CD4-positive, alpha-beta memory T cell (primary cell): ENCODE measurements at places on chromosomes 11 and 22. TPM values are rescaled to one million over a fixed set of nuclear protein-coding genes. Genes with fewer than 3 reads are reported as not detected.

DNA sequence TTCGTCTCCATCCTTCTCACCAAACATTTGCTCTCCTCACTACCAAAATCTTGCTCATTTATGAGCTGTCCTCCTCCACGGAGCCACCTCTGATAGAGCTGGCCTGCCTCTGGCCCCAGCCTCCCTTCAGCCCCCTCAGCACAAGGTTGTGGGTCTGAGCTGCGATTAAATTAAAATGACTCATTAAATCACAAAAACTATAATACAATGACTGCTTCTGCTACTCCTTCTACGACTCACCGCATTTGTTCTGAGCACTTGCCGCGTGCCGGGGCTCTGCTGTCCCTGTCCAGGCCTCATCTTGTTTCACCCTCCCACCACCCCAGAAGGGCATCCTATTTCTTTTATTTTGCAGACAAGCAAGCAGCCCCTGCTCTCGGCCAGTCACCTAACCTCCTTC is 49.2 kb upstream of the TIMP3 start:
- DNase-seq, result no peak

F2 gene
- not detected for total RNA-seq

FGF3 gene
- not detected for total RNA-seq

SLC6A5 gene
- total RNA-seq, result not detected

SNX32 gene
- 0.64 TPM for total RNA-seq

TTLL8 gene
- total RNA-seq, result not detected
